NB4 (cell line): ENCODE measurements at places on chromosomes 6 and 20.

GRCh38 chr6:121657972-121658371 lies 222.5 kb downstream of the GJA1 start:
- DNase-seq = no peak

DNA sequence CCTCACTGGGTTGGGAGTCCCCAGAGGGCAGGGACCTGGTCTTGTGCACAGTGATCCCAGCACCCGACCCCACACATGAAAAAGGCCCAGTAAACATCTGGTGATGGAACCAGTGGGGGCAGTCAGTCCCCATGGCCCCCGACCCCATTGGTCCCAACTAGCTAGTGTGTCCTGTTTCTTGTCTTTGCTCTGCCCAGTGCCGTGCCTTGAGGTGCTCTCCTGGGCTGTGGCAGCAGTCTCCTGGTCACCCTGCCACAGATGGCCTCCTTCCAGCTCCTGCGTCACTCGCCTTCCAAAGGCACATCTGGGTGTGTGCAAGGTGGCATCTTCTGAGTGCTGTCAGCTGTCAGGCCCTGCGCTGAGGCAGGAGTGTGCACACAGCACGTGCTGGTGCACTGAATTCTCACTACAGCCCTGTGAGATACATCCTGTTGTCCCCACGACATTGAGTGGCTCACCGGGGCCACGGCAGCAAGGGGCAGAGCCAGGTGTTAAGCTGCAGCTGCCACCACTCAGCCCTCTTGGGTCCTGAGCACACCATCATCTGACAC lies 3.9 kb downstream of the NPEPL1 start:
- DNase-seq = no peak

GRCh38 chr6:118544105-118544504 lies 4.0 kb upstream of the PLN start:
- DNase-seq = no peak

DNA sequence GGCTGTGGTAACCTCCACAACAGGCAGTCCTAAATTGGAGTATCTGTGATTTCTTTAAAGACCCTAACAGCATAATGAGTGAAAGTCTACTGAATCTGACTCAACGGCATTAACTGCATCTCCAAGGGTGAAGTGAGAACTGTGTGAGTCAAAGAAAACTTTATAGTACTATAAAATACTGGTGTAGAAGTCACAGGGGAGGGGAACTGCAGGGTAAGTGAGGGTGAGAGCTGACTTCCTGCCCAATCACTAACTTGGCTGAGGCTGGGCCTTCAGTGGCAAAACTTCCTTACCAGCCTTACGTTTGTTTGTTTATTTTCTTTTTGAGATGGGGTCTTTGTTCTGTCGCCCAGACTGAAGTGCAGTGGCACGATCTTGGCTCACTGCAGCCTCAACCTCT lies 109.8 kb downstream of the PTPRK start:
- DNase-seq = no peak

DNA sequence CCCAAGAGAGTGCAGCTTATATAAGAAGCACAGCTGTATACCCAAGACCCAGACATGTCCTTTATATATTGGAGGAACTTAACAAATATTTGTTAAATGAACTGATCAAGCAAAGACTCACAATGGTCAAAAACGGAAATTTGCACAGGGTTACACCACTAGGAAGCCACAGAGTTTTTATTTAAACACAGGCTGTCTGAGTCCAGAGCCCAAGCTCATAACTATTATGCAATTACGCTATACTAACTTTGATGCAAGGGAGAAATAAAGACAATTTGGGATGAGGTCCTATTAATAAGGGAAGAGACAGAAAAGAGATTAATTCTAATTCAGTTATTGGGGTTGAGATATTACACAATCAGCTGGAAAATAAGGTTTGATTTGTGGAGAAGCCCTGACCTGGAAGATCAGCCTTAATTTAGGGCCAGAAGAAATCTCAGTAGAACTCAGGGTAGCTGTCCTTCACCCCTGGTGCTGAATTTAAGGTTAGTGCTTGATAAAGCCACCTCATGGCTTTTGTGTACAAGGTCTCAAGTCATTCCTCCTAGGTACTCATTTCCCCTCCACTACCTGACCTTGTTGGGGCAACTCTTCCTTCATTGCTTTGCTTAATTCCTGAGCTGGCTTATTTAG lies 10.5 kb upstream of the ZNF334 start:
- peak; percentile 52 for DNase-seq

DNA sequence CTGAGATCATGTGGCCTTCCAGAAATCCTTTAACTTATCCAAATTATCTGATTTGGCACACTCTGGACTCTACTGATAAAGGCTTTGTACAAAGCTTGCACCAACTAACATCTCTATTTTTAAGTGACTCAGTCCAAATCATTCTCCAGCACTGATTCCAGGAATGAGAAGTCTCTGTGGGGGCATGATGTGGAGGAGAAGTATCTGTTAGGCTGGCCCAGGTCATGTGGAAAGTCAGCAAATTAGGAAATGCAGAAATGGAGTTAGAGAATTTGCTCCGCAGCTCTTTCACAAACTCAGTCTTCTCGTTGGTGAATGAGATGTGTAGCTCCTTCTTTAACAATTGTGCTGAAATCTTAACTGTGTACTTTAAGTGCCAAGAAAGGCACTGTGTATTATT lies 165.7 kb downstream of the ZNF217 start:
- DNase-seq = no peak

DNA sequence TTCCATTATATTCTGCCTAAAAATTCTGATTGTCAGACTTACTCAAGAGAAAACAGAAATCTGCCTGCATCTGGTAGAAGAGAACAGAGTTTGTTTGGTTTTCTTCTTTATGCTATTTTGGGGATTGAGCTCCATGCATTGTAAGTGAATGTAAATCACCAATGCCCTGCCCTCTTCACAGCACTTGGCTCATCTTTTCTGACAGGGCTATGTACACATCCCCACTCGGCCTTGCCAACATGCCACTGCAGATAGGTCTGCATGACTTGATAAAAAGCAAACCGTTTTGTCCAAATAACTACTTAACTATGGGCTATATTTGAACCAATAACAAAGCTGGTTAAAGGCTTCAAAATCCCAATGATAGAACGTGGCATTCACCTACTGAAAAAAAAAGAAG lies 117.7 kb downstream of the IBTK start:
- no peak for DNase-seq
